ENCODE measurements at places on chromosomes 1 and 21. TPM values are rescaled to one million over a fixed set of nuclear protein-coding genes. Genes with fewer than 3 reads are reported as not detected.

CHRM3 gene
- 5.1 TPM for total RNA-seq

- no peak for DNase-seq
Observed at GRCh38 chr1:41638086-41639024, 153.9 kb upstream of the EDN2 start.

DNA sequence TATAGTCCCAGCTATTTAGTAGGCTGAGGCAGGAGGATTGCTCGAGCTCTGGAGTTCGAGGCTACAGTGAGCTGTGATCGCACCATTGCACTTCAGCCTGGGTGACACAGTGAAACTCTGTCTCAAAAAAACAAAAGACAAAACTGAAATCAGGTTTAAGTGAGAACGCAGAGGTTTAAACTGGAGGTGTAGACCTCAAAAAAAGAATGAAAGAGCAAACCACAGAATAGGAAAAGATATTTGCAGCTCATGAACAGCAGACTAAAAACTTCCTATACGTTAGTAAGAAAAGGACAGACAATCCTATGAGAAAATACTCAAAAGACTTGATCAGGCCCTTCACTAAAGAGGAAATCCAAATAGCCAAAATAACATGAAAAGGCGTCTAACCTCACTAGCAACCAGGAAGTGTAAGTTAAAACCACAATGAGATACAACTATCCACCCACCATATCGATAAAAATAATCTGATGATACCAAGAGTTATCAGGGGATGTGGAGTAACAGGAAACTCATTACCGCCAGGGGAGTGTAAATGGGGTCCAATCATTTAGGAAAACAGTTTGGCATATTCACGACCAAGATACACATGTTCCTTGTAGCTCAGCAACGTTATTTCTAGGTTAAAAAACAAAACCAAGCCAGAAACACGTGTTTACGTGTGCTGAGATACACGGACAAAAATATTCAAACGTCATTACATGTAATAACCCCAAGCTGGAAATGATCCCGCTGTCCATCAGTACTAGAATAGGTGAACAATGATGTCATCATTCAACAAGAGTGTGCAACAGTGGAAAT, 9.8 kb downstream of the TNFRSF9 start:
- no peak for DNase-seq

DNA sequence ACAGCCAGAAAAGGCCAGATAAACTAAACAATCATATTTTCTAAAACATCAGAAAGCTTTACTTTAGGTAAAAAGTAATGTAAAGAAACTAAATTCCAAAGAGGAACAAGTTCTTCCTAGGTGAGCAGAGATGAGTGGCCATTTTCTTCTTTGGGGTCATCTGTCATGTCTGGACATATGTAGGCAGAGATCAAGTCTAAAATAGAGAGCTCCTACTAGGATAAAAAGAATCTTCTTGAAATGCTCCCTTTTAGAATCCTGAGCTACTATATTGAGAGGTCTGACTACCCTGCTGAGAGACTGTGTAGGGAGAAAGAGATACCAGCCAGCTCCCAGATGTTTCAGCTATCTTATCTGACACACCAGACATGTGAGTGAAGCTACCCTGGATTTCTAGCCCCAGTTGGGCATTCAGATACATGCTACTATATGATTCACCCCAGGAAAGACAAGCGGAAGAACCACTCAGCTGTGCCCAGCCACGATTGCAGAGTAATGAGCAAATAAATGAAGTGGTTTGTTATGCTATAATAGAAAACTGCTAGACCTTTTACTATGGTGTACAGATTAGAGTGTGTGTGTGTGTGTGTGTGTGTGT, 80.1 kb downstream of the TTLL7 start:
- DNase-seq: no peak

GRCh38 chr1:100354971-100355394, 2.7 kb downstream of the CDC14A start:
- peak; percentile 41 for DNase-seq

Data from A172 (cell line).